ENCODE measurements at places on chromosomes 7 and 10. TPM values are rescaled to one million over a fixed set of nuclear protein-coding genes. Genes with fewer than 3 reads are reported as not detected.

- H3K27ac ChIP-seq, result no peak overlapping the region
- H3K4me1 ChIP-seq, result no peaks in the 10 kb centered on the region
- no peaks in the 10 kb centered on the region for H3K27me3 ChIP-seq
- no peak overlapping the region for H3K4me3 ChIP-seq
- H3K36me3 ChIP-seq, result peaks cover 45% of the 10 kb centered on the region
- no peak for DNase-seq
Observed at GRCh38 chr7:5012985-5013384, 32.7 kb upstream of the RBAK start.

DNA sequence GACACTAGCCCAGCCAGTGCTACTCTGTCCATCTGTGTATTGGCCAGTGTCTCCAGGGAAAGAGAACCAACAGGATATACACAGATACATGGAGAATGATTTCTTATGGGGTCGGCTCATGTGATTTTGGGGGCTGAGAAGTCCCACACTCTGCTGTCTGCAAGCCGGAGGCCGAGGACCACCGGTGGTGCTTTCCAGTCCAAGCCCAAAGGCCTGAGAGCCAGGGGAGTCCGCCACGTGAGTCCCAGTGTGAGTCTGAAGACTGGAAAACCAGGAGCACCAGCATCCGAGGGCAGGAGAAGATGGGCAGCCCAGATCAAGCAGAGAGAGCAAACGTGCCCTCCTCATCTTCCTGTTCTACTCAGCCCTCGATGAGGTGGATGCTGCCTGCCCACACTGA, 71.5 kb downstream of the C10orf143 start:
- H3K27me3 ChIP-seq, result peaks cover 16% of the 10 kb centered on the region
- no peak overlapping the region for H3K27ac ChIP-seq
- no peak for DNase-seq

Gene AKR1C8
- total RNA-seq, result not detected

GRCh38 chr7:22694597-22695207, 32.3 kb upstream of the IL6 start:
- no peak for DNase-seq
- no peaks in the 10 kb centered on the region for H3K36me3 ChIP-seq
- H3K4me3 ChIP-seq, result no peak overlapping the region
- no peak overlapping the region for H3K27ac ChIP-seq

- peaks cover 10% of the 10 kb centered on the region for H3K36me3 ChIP-seq
- no peaks in the 10 kb centered on the region for H3K4me1 ChIP-seq
- no peak overlapping the region for H3K27ac ChIP-seq
- H3K4me3 ChIP-seq, result no peak overlapping the region
Observed at GRCh38 chr10:133462512-133463305, 9.0 kb downstream of the SCART1 start.

Gene TLX1
- total RNA-seq, result 0.33 TPM

GRCh38 chr7:14936554-14936953, 34.0 kb upstream of the DGKB start:
- no peaks in the 10 kb centered on the region for H3K27me3 ChIP-seq
- H3K4me3 ChIP-seq, result no peak overlapping the region
- H3K27ac ChIP-seq, result no peak overlapping the region
- no peak for DNase-seq
- peaks cover 2% of the 10 kb centered on the region for H3K36me3 ChIP-seq
- H3K4me1 ChIP-seq, result no peaks in the 10 kb centered on the region

DNA sequence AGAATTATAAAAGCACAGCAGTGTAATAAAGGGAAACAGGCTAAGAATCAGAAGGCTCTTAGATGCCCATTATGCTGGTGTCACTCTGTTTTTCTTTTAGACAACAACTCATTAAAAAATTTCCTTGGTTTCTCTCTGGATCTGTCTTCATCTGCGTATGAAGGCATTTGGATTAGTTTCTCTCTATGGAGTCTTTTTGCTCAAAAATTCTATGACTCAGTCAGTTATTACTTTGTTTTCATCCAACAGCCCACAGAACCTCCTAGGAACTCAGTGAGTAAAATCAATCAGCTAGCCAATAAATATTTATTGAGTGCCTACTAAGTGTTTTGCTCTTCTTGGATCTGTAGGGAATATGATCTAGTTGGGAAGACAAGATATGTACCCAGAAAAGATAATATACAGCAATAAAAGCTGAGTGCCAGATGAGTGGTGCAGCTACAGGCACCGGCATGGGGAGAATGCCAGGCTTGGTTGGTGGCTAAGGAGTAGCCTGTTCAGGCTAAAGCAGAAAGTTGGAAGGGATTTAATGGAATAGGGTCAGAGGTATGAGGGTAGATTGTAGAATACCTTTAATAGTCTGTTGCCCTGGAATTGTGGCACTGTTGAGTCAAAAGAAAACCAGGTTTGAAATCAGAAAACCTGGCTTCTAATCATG, 156.2 kb downstream of the LRRC4 start:
- peaks cover 3% of the 10 kb centered on the region for H3K36me3 ChIP-seq
- H3K4me1 ChIP-seq, result no peaks in the 10 kb centered on the region
- H3K27ac ChIP-seq, result no peak overlapping the region
- H3K4me3 ChIP-seq, result no peak overlapping the region
- no peak for DNase-seq

Gene AKR1C3
- total RNA-seq, result not detected

GRCh38 chr7:151632750-151633515, 113.2 kb upstream of the RHEB start:
- peak overlapping the region; percentile 95 for H3K4me3 ChIP-seq
- no peak overlapping the region for H3K27ac ChIP-seq
- peak; percentile 5 for DNase-seq
- peaks cover 25% of the 10 kb centered on the region for H3K4me1 ChIP-seq
- H3K36me3 ChIP-seq, result no peaks in the 10 kb centered on the region
- peaks cover 17% of the 10 kb centered on the region for H3K27me3 ChIP-seq

Gene FGF8
- 0.82 TPM for total RNA-seq

DNA sequence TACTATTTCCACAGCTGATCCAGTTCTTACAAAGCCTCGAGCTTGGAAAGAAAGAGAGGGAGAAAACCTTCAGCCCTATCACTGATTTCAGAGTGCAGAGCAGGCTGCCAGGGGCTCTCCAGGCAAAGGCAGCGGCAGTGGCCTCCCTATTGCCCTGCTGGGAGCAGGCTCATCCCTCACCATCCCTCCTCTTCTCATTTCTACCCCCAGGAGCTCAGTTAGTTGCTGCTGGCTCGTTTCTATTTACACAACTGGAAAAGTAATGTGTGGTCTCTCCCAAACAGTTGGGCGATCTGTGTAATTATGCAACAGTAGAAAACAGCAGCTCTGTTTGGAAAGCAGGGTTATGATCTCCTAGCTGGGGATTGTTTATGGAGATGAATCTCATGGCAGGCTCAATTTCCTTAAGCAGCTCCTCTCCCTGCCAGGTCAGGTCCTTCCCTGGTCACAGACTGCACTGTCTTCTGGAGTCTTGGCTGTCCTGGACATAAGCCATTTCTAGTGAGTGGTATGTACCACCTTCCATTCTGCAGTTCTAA, 28.7 kb upstream of the TNS3 start:
- H3K27me3 ChIP-seq, result no peaks in the 10 kb centered on the region
- H3K4me1 ChIP-seq, result no peaks in the 10 kb centered on the region
- H3K36me3 ChIP-seq, result no peaks in the 10 kb centered on the region
- no peak overlapping the region for H3K4me3 ChIP-seq
- DNase-seq, result no peak

- H3K4me3 ChIP-seq, result no peak overlapping the region
- DNase-seq, result no peak
- no peak overlapping the region for H3K27ac ChIP-seq
- no peaks in the 10 kb centered on the region for H3K27me3 ChIP-seq
Observed at GRCh38 chr7:7662527-7662926, 22.0 kb downstream of the UMAD1 start.

GRCh38 chr10:17427201-17427600, 27.2 kb downstream of the ST8SIA6 start:
- H3K4me3 ChIP-seq, result no peak overlapping the region
- no peak for DNase-seq
- no peaks in the 10 kb centered on the region for H3K36me3 ChIP-seq
- no peak overlapping the region for H3K27ac ChIP-seq
- peaks cover 10% of the 10 kb centered on the region for H3K27me3 ChIP-seq

Gene SPDYE1
- not detected for total RNA-seq

DNA sequence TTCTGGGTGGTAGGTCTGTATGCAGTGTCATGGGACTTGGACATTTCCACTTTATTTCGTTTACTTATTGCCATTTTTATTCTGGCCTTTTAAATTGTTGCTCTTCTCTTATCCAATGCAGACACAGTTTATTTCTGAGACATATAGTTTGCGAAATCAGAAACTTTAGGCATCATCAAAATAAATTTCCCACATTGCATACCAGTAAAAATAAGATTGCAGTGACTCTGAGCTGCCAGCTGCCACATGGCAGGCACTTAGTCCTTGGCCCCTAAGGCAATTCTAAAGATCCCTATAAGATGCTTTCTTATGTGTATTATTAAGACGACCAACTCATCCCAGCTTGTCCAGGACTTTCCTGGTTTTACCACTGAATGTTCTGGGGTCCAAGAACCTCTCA, 81.8 kb upstream of the ANKRD1 start:
- no peak for DNase-seq
- no peak overlapping the region for H3K27ac ChIP-seq

- no peak for DNase-seq
- H3K4me1 ChIP-seq, result peaks cover 19% of the 10 kb centered on the region
- H3K4me3 ChIP-seq, result no peak overlapping the region
- H3K27me3 ChIP-seq, result peaks cover 55% of the 10 kb centered on the region
- no peak overlapping the region for H3K27ac ChIP-seq
Observed at GRCh38 chr7:26868841-26869495, 4.6 kb upstream of the SKAP2 start.

DNA sequence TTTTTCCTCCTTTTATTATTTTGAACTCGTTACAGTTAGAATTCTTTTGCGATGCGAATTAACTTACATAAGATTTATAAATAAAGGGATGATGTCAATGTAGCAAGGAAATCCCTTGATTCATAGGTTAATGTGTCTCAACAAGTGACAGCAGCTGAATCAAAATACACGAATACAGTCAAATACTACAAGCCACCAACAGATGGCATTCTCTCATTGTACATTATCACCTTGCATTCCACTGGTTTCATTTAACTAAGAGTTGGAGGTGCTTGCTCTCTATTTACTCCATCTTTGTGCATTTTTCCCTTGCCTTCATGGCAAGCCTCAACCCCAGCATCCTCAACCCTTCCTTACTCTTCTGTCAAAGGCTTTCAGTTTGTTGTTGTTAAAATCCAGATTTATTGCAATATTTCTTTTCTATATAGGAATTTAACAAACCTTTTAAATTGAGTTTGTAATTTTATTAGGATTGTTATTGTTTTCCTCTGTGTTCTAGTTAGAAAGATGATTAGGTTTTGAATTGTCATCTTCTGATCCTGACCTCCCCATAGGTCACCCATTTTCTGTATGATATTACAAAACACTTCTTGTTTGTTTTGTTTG, 78.3 kb downstream of the SLC25A40 start:
- H3K36me3 ChIP-seq, result no peaks in the 10 kb centered on the region
- no peaks in the 10 kb centered on the region for H3K27me3 ChIP-seq
- no peaks in the 10 kb centered on the region for H3K4me1 ChIP-seq

DNA sequence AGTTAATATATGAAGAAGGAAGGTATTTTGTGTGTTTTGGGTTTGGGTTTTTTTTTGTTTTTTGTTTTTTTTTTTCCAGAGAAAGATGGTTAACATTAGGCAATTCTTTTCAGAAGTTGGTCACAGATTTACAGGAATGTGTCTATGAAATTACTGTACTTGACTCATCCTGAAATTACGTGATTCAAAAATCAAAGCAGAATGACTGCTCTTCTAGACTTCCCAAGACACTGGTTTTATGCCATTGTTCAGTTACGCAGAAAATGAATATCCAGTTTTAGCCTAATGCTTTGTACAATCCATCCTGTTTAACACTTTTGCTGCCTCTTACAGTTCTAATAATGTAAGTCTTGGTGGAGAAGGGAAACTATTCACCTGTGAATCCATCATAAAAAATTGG, 39.7 kb upstream of the CELF2 start:
- no peaks in the 10 kb centered on the region for H3K27me3 ChIP-seq
- H3K36me3 ChIP-seq, result no peaks in the 10 kb centered on the region

GRCh38 chr10:85317827-85318226, 989.4 kb downstream of the CCSER2 start:
- DNase-seq, result no peak
- H3K36me3 ChIP-seq, result no peaks in the 10 kb centered on the region
- H3K27ac ChIP-seq, result no peak overlapping the region
- H3K4me1 ChIP-seq, result peaks cover 17% of the 10 kb centered on the region

DNA sequence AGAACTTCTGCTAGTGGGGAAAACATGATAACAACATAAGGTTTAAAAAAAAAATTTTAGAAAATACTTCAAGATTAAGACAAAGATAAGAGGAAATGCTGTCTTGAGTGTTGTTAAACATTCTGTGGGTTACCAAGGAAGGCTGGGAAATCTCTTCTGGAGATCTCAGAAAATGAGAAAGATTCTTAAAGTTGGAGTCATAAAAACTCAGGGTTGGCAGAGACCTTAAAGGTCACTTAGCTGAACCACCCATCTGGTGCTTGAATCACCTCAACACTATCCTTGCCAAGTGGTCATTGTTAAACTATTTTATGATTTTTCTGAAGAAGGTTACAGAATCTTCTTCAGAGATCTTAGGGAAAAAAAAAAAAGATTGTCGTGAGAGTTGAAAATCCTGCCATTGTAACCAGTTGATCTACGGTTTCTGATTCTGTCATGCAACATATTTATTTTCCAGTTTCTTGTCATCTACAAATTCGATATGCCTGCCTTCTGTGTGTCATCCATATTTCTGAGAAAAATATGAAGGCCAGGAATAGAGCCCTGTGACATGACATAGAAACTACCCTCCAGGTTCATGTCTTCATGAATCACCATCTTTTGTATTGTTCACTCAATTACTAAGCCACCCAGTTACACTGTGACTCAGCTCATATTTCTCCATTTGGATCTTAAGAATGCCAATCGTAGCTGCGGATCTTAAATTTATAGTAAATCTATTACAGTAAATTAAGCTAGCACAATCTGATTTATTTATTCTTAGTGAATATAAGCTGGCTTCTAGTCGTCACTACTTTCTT, 179.2 kb downstream of the ST7 start:
- no peak for DNase-seq
- H3K27ac ChIP-seq, result no peak overlapping the region
- no peaks in the 10 kb centered on the region for H3K27me3 ChIP-seq
- H3K4me1 ChIP-seq, result no peaks in the 10 kb centered on the region
